ENCODE measurements at places on chromosomes 5 and 9.

DNA sequence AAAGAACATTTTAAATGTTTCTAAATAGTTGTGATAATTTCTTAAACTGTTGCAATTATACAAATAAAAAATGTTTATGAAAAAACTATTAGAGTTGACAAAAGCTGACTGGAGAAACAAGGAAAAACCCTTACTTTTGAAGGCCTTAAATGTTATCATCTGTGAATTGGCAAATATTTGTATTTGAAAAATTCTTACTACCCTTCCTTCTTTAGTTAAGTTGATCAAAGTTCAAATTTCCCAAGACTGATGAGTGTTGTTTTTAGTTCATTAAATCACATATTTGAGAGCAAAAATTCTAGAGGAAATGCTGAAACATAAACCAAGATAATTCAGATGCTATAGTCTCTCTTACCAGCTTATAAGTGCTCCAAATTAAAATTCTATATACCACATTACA lies 2.6 kb upstream of the SLC35D2 start:
- DNase-seq, result no peak

- no peak for DNase-seq
Measured at GRCh38 chr9:93236541-93237206, 52.7 kb downstream of the WNK2 start.

GRCh38 chr5:87069974-87070608 lies 197.6 kb upstream of the RASA1 start:
- DNase-seq, result peak; percentile 17

DNA sequence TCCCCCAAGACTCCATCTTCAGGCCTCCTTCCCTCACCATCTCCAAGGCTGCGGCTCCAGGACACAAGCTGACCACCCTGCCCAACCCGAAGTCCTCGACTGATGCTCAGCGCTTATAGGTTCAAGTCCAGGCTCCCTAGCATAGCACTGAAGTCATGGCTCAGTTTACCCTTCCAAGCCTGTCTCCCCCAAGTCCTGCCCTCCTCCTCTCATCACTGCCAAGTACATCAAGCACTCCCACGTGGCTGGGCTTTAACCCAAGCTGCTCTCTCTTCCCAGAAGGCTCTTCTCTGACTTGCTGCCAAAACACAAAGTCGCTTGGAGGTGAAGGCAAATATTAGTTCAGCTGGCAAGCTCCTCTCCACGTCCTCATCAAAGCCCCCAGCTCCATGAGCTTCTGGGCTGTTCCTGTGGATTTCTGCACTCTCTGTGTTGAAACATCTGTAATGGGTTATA lies 22.1 kb upstream of the MARCHF6 start:
- DNase-seq, result no peak

DNA sequence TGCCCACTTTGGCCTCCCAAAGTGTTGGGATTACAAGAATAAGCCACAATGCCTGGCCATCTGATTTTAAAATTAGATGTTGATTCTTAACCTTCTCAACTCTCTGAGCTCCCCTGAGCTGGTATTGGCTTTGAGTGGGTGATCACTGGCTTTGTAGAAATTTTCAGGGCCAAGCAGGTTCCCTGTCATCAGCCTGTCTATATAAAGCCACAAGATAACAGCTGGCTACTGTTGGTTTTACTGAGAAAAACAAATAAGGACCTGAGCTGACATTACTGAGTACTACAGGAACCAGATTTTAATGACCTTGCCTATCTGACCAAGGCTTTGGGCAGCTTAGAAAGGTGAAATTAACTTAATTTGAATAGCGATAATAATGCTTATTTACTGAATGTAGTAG lies 153.6 kb downstream of the MSX2 start:
- DNase-seq, result no peak

DNA sequence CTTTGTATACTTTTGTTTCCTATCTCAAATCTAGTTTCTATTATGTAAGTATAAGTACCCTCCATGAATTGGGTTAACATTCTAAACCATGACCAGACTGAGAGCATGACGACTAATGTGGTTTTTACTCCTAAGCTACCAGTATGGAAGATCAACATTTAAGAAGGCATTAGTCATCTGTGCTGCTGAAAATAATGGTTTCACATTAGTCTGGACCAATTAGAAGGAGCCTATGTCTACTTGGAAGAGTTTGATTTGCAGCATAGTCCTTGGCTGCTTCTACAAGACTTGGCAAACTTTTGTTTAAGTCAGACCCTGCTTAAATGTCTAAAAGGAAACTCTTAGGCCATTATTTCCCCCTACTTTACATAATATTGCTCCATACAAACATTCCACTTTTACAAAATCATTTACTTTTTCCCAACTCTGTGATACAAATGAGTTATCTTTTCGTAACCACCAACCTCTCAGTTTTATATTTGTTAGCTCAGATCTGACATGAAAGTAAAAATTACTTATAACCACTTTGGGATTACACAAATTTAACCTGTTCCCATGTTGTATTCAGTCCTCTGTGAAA lies 186.7 kb downstream of the COMMD10 start:
- DNase-seq, result no peak

GRCh38 chr5:107558823-107559375 lies 111.8 kb downstream of the EFNA5 start:
- no peak for DNase-seq

All from HS-27A (cell line).